Stimulated activated CD8-positive, alpha-beta memory T cell treated with anti-CD3 and anti-CD28 coated beads, Interleukin-12 subunit alpha, Interleukin-12 subunit beta, amount 100 ng/mL, for 1 hour (primary cell): ENCODE measurements at places on chromosomes 2 and 18.

- DNase-seq: no peak
These were observed 19.8 kb downstream of the MC2R start for GRCh38 chr18:13895505-13896033.

DNA sequence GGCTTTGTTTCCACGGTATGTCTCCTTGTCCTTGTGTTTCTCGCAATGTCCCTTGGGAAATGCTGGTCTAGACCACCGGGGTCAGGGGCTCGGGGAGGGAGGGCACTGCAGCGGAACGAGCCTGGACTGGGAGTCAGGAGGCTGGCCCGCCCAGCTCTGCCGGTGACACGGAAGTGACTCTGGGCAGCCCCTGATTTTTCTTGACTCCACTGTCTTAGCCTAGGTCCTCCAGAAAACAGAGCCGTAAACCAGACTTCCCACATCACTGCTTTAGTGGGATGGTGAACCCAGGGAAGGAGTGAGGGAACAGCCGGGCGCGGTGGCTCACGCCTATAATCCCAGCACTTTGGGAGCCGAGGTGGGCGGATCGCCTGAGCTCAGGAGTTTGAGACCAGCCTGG is 144.2 kb downstream of the ASB1 start:
- no peak for DNase-seq

DNA sequence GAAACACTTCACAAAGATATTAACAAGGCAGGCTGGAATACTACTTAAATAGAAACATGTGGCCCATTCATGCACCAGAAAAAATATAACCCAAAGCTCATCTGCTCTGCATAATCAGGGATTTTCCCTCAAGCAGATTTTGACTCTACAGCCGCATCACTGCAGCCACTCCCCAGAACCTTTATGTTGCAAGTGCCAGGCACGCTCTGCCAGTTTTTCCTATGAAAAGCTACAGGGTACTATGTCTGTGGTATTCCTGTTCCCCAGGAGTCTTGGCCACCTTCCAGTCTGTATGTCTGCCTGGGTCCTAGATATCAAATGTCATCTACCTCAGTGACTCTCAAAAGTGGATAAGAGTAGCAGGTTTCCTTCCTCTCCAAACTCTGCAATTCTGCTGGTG is 3.8 kb downstream of the COA5 start:
- no peak for DNase-seq

- DNase-seq: no peak
These were observed 92.0 kb upstream of the GULP1 start for GRCh38 chr2:188199716-188200128.

DNA sequence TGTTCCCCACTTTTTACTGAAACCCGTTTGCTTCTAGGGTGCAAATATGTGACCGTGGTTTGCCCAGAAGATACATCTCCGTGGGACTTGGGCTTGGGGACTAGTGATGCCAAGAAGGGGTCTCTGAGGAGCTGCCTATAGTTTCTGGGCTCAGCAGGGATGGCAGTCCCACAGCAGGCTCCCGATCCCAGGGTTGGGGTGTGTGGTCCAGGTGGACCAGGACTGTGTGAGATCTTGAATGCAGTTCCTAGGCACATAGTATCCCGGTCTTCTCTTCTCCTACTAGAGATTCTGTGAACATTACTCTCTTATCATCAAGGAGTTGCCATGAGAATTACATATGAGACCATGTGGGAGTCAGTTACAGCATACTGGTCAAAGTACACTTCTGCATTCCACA is 435.8 kb upstream of the SPRED2 start:
- no peak for DNase-seq

- DNase-seq: no peak
These were observed 995.2 kb upstream of the CDH2 start for GRCh38 chr18:29171892-29172755.

GRCh38 chr2:12488352-12489318 is 228.1 kb upstream of the TRIB2 start:
- DNase-seq: no peak

DNA sequence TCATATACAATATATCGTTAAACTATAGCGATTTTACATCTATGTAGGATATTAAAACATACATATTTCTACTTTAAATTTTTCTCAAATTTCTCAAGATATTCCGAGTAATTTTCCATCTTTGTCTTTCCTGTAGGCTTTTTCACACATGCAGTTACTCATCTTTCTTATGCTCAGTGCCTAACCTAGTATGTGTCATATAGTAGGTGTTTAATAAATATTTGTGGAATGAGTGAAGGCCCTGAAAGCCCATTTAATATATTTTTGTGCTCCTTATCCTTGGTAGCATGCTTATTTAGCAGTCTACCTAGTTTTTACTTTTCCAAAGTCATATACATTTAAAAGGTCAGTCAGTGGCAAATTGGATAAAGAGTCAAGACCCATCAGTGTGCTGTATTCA is 67.3 kb downstream of the ITGB6 start:
- no peak for DNase-seq

- no peak for DNase-seq
These were observed 135.6 kb upstream of the KYNU start for GRCh38 chr2:142741764-142742269.

DNA sequence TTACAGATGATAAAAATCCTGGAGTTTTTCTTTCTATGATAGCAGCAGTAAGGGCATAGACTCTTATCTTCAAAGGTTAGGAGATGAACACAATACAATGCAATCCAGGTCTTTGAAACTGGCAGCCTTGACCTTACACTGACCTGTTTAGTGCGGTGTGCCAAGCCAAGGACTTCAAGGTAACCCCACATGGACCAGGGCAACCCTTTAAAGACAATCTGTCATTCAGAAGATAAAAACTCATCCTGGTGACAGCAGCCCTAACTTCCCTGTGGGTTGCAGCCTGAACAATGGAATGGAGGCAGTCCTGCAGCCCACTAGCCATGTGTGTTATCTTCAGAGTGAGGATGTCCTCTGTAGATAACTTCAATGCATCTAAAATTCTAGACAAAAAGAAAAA is 78.1 kb downstream of the RTTN start:
- no peak for DNase-seq

- no peak for DNase-seq
These were observed 59.0 kb upstream of the ODC1 start for GRCh38 chr2:10507106-10507505.

GRCh38 chr18:13620206-13620672 is 106.1 kb downstream of the FAM210A start:
- no peak for DNase-seq

DNA sequence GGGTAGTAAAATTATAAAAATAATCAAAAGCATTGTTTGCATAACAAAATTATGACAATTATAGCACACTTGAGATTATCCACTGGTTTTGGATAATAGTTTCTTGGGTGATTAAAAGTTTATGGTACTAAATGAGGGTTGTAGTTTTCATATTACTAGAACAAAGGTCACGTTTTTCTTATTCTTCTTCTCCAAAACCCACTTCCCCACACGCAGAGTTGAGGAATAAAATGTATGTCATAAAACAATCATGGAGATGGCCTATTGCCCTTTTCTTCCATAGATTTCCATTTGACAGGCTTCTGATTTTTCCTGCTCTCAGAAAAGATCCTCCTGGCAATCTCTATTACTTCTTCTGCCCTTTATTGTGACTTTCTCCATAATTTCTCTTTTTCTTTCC is 863.9 kb downstream of the ERBB4 start:
- no peak for DNase-seq

- no peak for DNase-seq
These were observed 22.9 kb upstream of the YWHAQ start for GRCh38 chr2:9653485-9654271.

DNA sequence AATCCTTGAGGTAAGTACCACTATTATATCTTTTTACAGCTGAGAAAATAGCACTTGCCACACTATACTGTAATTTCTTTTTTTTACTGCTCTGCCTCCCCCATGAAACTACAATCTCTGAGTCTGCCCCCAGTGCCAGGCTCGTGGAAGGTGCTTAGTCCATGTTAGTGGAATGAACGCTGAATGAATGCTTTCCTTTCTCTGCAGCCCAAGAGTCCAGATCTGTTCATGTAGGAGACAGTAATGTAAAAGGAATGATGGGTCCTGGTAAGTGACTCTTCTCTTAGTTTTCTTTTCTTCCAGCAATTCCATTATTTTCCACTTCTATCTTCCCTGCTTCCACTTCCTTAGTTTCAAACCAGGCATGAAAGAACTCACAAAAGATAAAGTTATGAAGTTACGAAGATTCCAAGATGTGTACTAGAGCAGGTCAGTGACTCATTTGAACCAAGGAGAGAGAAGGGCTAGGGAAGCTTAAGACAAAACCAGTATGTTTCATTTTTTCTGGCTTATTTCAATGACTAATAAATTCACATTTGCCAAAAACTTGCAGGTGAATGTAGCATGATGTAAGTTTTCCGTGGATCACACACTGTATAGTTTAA is 46.0 kb downstream of the ARHGEF33 start:
- DNase-seq: no peak

- DNase-seq: no peak
These were observed 118.9 kb upstream of the ARL5A start for GRCh38 chr2:151946899-151947812.

DNA sequence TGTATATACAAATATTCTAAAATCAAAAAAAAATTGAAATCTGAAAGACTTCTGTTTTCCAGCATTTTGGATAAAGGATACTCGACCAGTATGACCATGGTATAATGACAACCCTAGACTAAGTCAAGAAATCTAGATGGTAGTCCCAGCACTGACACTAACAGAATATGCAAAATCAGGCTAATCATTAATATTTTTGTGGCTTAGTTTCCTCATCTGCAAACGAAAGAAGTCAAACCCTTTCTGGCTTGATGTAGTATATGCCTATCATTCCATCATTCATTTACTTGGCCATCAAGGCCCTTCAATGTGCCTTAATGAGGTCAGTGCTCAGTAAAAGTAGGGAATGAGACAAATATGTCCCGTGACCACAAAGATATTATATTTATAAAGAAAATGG is 83.5 kb downstream of the NCKAP5 start:
- no peak for DNase-seq

- no peak for DNase-seq
These were observed 6.5 kb upstream of the ASIC4 start for GRCh38 chr2:219507581-219508443.

GRCh38 chr2:51866361-51866760 is 834.4 kb upstream of the NRXN1 start:
- DNase-seq: no peak

DNA sequence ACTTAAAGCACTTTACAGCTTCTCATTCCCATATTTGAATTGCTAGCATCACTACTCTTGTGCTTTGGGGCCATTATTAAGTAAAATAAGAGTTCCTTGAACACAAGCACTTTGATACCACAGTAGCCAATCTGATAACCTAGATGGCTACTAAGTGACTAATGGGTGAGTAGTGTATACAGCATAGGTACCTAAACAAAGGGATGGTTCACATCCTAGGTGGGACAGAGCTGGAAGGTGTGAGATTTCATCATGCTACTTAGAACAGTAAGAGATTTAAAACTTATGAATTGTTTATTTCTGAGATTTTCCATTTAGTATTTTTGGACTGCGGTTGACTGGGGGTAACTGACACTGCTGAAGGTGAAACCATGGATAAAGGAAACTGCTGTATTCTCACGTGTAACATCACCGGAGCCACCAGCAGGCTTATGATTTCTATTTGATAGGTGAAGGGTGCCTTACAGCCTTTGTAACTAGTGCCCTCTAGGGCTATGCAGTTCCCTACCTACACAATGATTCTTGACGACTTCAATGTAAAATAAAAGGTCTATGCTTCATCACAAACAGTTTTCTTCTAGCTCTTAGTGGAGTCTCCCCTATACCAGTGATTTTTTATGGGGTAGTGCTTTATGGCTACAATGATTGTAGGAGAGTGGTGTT is 22.1 kb upstream of the CRIM1 start:
- DNase-seq: no peak

- no peak for DNase-seq
These were observed 135.5 kb downstream of the TMEFF2 start for GRCh38 chr2:192059266-192059665.

- no peak for DNase-seq
These were observed 57.7 kb upstream of the ST6GAL2 start for GRCh38 chr2:106943468-106944200.

DNA sequence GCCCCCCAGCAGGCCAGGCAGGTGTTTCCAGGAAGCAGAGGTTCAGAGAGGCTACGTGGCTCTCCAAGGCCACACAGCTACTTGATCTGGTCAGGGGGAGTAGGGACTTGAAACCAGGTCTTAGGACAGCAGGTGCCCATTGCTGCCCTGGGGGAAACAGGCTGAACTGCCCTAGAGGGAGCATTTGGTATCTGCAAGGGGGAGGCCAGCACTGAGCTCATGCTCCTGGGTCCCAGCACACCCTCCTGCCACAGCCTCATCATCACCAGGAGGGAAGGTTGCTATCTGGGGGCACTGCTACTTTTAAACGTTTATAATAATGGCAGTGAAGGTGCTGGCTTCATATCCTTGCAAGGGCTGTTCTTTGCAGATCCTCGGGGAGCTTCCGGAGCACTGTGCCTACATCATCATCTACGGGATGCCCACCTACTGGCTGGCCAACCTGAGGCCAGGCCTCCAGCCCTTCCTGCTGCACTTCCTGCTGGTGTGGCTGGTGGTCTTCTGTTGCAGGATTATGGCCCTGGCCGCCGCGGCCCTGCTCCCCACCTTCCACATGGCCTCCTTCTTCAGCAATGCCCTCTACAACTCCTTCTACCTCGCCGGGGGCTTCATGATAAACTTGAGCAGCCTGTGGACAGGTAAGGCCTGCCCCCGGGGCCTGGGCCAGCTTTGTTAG is 36.1 kb downstream of the ABCG8 start:
- no peak for DNase-seq

DNA sequence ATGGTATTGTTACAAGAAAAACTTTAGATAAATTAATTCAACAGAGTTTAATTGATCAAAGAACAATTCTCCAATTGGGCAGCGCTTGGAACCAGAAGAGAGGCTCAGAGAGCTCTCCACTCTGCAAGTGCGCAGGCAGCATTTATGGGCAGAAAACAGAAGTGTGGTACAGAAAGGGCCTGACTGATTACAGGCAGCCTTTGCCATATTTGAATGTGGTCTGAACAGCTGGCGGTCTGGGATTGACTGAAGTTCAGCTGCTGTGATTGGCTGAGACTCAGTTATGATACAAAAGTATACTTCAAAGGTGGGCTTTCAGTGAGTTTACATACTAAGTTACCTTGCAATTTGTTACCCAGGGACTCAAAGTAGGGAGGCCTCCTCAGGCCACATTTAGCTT is 301.3 kb upstream of the ID2 start:
- DNase-seq: no peak

- DNase-seq: no peak
These were observed 1081.5 kb upstream of the ZEB2 start for GRCh38 chr2:145601361-145601925.
